NCI-H1092 (cell line): ENCODE measurements at places on chromosomes 6 and 20.

GRCh38 chr20:61556673-61557072 lies 304.6 kb downstream of the CDH4 start:
- no peak for DNase-seq

DNA sequence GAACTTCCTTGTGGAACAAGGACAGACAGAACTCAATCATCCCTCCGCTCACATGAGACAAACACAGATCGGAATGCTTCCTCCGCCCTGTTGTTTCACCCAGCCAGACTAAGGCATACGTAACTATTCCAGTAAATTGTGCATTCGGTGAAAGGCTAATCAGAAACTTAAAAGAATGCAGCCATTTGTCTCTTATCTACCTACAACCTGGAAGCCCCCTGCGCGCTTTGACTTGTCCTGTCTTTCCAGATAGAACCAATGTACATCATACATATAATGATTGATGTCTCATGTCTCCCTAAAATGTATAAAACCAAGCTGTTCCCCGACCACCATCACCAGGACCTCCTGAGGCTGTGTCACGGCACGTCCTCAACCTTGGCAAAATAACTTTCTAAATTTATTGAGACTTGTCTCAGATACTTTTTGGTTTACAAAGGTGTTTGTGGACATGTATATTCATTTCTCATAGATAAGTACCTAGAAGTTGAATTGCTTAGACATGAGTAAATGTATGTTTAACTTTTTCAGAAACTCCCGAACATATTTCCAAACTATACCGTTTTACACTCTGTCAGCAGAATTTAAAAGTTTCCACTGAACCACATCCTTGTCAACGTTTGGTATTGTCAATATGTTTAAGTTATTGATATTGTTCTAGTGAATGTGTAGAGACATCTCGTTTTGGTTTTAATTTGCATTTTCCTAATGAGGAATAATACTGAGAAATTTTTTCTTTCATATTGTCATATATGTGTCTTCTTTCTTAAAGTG lies 197.6 kb upstream of the THBS2 start:
- DNase-seq = no peak

GRCh38 chr6:79801362-79801761 lies 146.0 kb downstream of the ELOVL4 start:
- no peak for DNase-seq

- DNase-seq = no peak
Observed at GRCh38 chr20:50266293-50267040, 75.8 kb downstream of the CEBPB start.
